Stimulated activated CD4-positive, alpha-beta T cell treated with anti-CD3 and anti-CD28 coated beads, Interleukin-1b, Interleukin-23, amount 100 ng/mL, for 24 hours (primary cell): ENCODE measurements at places on chromosomes 3 and 15.

DNA sequence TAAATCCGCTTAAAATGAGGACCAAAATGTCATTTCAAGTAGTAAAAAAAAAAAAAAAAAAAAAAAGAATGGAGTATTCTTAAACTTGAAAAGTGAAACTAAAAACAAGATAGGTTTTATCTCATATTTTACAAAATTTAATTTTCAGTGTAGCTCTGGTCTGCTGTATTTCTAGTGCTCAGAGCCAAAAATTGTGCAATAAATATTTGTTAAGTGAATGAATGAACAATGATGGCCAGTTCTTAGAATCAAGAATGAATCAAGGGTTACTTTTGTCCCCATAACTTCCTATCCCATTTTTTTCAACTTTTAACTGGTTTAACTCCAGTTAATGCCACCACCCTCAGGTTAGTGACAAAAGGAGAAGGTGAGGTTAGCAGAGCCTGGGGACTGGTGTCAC lies 214.4 kb downstream of the ABHD5 start:
- DNase-seq: no peak

DNA sequence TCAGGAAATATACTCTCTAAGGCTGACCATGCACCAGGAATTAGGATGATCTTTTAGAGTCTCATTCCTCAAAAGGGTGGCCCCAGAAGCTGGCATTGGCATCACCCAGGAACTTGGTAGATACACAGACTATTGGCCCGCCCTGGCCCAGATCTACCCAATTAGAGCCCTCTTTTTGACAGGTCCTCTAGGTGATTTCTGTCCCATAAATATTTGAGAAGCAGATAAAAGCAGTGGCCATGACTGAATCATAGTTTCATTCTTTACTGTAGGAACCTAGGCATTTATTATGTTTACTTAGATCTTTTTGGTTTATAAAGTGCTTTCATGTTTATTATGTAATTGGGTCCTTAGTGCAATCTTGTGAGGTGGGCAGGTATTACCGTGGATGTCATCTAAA lies 7.6 kb downstream of the TLNRD1 start:
- DNase-seq: no peak

GRCh38 chr15:41323611-41324010 lies 8.8 kb downstream of the OIP5 start:
- DNase-seq: no peak

GRCh38 chr3:192275741-192276355 lies 451.5 kb downstream of the FGF12 start:
- no peak for DNase-seq

GRCh38 chr3:10594915-10595314 lies 89.5 kb upstream of the ATP2B2 start:
- DNase-seq: no peak

GRCh38 chr15:44719293-44719999 lies 8.1 kb downstream of the B2M start:
- DNase-seq: no peak

GRCh38 chr15:83208367-83208661 lies 691 bp upstream of the HDGFL3 start:
- DNase-seq: no peak

- no peak for DNase-seq
Measured at GRCh38 chr3:151989621-151990020, 116.2 kb downstream of the SUCNR1 start.

- DNase-seq: no peak
Measured at GRCh38 chr15:90684281-90684680, 32.9 kb upstream of the BLM start.

GRCh38 chr15:35557012-35557411 lies 11.0 kb upstream of the DPH6 start:
- DNase-seq: no peak

- DNase-seq: no peak
Measured at GRCh38 chr3:27792869-27793268, 70.7 kb upstream of the EOMES start.

DNA sequence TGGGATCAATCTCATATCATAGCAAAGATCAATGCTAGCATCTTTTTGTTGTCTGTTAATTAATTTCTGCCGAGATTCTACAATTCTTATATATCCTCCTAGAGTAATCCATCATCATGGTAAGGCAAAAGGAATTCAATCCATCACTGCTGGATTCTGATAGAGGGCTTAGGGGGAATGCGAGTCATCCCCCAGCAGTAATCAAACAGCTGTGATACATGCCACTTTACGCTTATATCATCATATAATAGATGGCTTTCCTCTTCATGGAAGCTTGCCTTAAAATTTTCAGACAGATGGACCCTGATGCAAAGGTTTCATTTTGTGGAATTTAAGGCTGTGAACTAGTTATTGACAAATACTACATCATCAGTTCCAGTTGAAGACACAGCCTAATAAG lies 645.9 kb downstream of the CADM2 start:
- DNase-seq: no peak

DNA sequence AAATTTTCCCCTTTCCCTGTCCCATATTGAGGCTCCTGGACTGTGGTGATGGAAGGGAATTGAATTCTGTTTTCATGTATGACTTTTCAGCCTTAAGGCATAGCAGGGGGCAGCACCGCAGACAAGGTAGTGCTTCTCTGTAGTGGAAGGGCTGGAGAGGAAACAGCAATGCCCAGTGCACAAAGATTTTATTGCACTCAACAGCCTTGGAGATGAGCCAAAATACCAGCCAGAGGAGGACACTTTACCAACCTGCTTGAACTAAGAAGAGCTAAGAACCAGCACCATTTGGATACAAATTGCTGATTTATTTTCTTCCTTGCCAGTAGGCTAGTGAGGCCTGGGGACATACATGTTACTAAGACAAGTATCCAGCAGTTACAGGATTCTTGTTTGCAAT lies 98.7 kb downstream of the KCNMB2 start:
- DNase-seq: no peak

DNA sequence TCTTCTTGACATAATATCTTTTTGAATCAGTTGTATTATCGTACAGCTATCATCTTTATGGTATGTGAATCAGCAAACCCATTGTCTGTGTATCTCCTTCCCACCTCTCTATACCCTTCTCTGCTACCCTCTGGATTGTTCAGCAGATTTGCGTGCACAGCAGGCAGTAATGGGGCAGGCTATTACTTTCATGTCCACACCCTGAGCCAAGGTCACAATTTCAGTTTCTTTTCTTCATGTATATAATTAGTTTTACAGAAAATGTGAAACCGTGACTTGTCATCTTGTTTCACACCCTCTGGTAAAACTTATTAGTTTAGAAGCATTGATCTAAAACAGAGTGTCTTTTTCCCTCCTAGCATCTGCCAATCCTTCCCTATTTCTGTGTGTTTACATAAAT lies 770.4 kb upstream of the SEMA6D start:
- no peak for DNase-seq

- DNase-seq: no peak
Measured at GRCh38 chr15:65370885-65371284, 6.9 kb downstream of the IGDCC3 start.

DNA sequence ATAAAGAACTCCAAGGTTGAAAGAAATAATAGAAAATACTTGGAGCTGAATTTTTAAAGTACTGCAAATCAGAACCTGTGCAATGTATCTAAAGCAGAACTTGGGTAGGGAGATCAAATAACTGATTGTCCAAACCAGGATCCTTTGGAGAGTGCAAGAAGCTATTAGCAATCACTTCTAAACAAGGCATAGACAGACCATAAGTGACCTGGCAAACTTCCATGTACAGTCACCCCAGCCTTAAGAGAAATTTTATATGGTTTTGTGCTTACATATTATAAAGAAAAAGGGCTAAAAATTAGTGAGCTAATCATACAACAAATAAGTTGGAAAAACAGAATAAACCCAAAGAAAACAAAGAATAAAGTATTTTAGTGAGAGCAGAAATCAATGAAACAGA lies 35.2 kb downstream of the ETV5 start:
- DNase-seq: no peak

DNA sequence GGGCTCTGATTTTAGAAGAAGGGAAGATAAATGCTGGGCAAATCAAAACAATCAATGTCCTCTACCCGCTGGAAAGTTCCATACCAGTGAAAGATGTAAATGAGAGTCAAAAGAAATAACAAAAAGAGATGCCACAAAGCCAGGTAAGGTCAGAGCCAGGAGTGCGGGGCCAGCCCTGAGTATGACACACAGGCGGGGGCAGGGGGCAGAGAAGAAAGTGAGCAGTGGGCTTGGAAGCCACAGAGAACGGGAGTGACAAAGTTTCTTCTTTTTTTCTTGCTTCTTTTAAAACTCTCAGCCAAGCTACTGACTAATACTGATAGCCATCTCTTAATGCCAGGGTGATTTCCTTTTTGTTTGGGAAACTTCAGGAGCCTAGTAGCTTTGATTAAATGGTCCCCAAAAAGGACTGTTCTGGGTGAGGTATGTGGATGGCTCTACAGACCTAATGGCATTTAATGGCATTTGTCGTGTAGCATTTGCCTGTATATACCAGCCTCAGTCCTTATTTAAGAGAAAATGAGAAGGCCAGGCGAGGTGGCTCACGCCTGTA lies 23.1 kb upstream of the TSEN2 start:
- DNase-seq: no peak

DNA sequence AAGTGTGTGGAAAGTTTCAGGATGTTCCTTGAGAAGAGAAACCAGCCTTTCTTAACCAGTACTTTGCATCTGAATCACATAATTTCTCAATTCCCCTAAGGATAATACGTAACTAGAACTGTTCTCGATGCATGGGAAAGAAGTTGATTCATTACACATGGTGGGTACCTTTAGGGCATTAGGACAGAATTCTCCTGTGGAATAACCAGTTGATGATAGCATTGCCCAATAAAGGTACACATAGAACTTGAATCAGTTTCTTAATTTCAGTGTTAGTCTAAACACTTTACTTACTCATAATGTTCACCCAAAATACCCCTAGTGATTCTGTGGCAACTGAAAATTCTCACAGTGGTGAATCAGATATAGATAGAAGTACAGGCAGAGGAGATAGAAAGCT lies 1030.9 kb downstream of the ROBO1 start:
- DNase-seq: no peak

DNA sequence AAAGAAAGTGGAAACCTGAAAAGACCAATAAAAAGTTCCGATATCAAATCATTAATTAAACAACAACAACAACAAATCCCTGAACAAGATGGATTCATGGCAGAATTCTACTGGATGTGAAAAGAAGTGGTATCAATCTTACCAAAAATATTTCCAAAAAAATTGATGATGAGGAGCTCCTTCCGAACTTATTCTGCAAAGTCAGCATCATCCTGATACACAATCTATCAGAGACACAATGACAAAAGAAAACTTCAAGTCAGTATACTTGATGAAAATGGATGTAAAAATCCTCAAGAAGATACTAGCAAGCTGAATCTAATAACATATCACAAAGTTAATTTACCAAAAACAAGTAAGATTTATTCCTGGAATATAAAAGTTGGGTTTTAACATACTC lies 881.8 kb downstream of the SI start:
- no peak for DNase-seq

- no peak for DNase-seq
Measured at GRCh38 chr15:59339252-59339672, 33.4 kb downstream of the MYO1E start.

DNA sequence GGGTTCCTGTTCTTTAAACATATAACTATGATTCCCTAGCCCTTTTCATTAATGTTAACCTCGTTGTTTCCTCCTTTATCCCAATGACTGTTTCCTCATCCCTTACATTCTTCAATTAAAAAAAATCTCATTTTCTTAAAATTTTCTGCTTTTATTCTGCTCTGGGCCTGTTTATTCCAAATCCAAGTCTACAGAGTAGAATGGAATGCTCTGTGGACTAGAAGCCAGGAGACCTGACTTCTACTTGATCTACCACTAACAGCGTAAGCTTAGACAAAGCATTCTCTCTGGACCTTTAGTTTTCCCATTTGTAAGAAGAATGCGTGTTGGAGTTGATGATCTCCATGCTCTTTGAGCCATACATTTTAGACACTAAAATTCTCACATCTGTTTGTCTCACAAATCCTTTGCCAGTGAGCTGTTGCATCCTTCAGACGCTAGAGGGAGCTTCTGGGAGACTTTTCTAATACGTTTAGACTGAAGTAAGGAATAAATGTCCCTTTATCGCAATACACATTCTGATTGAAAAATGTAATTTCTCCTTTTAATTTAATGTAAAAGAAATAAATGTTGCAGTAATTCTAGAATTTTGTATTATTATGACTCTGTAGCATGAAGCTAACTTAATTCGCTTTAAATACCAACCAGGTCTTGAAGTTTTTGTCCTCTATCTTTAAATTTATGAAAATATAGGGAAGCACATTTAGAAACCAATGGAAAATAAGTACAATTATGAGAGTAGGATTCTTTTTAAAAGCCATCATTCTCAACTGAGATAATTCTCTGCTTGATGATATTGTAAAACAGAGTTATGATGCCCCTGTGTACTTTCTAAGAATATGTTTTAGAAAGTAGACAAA lies 21.7 kb upstream of the GMNC start:
- peak; percentile 17 for DNase-seq

GRCh38 chr3:189165092-189165612 lies 6.6 kb upstream of the TPRG1 start:
- no peak for DNase-seq

GRCh38 chr15:70487387-70487740 lies 276.0 kb downstream of the UACA start:
- no peak for DNase-seq

DNA sequence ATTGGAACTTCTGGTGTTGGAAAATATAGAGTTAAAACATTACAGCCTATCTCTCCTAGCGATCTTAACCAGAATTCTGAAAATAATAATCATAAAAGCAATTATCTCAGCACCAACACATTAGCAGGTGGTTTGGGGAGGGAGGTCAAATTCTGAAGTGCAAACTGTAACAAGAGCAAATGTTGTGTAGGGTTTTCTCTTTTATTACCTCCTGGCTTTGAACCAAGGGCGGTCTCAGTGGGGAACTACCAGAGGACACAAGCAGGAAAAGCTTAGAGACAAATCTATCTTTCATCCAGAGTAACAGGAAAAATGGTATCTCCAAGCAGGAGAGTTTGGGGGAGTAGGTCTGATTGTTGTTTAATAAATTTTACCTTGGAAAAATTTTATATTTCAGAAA lies 5.5 kb upstream of the ARRDC4 start:
- DNase-seq: no peak
